ENCODE measurements at places on chromosomes 2 and 18.

- peak; percentile 83 for DNase-seq
These were observed 1.2 kb downstream of the ANKMY1 start for GRCh38 chr2:240556553-240557100.

GRCh38 chr2:40357667-40358066 is 94.2 kb downstream of the SLC8A1 start:
- DNase-seq, result no peak

DNA sequence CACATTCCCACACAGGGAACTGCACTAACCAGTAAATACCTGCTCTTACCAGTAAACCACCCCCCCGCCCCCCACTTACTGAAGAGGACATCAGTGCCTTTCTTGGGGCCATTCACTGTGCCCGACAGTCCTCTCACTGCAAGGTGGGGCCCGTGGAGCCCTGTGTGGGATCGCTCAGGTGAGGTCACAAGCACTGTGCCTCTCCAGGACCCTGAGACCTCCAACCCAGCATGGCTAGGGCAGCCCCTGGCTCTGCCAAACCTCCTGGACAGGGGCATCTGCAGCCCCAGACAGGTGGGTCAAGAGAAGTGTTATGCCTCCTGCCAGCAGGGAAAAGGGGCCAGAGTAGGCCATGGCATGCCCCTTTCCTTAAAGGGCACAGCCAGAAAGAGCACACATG is 6.7 kb upstream of the NEURL3 start:
- no peak for DNase-seq

- no peak for DNase-seq
These were observed 1169.3 kb upstream of the DDX18 start for GRCh38 chr2:116645155-116645554.

DNA sequence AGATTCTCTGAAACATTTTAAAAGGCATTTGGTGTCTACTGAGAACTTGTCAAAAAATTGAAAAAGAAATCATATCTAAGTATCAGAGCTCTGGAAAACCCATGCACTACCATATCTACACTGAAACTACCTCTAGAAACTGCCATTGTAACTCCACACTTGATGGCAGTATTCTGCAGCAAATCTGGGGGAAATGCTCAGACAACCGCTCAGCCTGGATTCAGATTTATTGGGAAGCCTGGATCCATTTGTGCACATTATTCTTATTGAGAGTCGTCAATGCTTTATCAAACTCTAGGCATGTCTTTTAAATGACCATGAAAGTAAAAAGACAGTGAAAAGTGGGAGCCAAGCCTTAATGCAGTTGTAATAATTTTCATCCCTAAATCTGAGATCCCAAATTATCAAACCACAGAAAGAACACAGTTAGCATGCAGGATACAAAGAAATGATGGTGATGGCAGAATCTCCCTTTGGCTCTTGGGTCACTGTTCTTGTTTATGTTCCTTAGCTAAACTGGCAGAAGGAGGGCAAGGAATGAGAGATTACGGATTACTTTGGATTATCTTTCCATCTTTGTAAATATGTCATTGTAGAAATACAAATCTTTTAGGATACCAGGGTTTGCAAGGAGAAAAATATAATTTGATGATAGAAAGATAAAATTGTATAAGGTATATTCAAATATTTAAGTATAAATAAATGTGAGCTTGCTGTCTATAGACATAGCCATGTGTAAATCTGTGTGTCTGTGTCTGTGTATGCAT is 512.1 kb upstream of the SYT4 start:
- DNase-seq, result no peak

- DNase-seq, result no peak
These were observed 354.1 kb downstream of the HRH4 start for GRCh38 chr18:24814521-24814920.

DNA sequence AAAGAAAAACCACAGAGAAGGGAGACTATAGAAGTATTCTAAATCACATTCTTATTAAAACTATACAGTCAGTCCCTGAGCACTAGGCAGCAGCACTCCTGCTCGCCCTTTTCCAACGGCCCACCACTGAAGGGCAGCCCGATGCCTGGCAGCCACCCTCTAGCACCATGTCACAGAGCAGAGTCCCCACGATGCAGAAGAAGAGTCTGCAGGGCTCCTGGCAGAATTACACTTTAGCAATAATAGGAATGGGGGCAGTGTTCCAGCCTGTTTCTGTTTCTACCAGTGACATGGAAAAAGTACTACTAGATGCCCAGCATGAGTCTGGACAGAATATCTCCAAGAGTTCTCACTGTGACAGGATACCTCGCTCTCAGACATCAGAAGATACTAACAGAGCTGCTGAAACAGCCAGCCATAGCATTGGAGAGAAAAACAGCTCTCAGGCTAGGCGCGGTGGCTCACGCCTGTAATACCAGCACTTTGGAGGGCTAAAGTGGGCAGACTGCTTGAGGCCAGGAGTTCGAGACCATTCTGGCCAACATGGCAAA is 87.6 kb downstream of the C2orf74 start:
- DNase-seq, result no peak

DNA sequence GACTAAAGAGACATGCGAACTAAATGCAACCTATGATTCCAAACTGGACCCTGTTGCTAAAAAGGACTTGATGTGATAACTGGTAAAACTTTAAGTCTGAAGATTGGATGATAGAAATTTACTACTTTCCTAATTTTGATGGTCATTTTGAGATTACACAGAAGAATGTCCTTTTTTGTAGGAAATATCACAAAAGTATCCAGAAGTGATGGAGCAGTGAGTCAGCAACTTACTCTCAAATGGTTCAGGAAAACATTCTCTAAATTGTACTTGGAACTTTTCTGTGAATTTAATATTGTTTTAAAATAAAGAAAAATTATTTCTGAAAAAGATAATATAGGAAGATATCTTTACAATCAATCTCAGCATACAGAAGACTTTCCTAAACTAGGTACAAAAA is 19.9 kb downstream of the MBOAT2 start:
- no peak for DNase-seq

DNA sequence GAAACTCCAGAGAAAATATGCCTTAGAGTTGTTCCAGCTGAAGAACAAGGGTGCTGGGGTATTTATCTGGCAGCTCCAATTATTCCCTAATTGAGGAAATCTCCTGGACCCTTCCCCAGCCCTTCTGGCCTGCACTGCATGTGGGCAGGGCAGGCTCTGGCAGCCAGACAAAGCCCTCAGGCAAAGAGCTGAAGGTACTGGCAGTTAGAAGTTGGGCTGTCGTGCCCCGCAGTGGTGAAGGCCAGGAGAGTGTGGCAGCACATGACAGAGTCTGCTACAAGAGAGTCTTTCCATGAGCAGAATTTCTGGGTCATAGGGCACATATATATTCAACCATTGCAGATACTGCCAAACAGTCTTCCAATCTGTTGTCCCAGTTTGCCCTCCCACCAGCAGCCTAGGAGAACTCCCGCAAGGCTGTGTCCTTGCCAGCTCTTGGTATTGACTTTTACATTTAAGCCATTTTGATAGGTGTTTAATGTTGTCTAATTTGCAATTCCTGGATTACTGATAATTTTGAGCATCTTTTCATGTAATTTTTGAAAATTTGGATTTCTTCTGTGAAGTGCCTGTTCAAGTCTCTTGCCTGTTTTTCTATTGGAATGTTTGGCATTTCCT is 26.6 kb downstream of the ONECUT2 start:
- no peak for DNase-seq

DNA sequence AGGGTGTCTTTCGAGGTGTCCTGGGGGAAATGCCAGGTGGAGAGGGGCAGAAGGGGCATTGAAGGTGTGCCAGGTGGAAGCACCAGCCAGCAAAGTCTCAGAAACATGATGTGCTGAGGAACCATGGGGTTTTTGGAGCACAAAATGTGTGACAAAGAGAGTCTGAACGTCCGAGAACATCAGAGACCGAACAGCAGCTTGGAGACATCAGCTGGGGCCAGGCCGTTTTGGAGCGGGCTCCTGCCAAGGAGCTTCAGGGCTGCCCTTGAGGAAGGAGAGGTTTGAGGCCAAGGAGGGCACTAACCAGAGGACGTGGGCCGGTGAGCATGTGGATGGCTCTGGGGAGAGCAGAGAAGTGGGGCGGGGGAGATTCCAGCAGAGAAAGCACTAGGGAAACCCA is 5.3 kb upstream of the MBP start:
- DNase-seq, result no peak

DNA sequence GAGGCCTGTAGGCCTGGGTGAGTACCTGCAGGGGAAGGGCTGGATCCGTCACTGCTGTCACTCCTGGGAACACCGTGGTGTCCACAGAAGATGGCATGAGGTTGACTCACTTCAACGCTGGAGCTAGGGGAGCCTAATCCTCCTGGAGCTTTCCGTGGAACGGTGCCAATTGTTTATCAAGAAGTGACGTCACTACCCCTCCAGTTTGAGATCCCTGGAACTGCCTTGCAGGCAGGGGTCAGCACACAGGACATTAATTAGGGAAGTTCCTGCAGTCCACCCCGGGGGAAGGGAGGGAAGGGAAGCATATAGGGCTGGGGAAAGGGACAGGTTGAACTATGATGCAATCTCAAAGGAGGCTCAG is 408.6 kb downstream of the GALR1 start:
- no peak for DNase-seq

DNA sequence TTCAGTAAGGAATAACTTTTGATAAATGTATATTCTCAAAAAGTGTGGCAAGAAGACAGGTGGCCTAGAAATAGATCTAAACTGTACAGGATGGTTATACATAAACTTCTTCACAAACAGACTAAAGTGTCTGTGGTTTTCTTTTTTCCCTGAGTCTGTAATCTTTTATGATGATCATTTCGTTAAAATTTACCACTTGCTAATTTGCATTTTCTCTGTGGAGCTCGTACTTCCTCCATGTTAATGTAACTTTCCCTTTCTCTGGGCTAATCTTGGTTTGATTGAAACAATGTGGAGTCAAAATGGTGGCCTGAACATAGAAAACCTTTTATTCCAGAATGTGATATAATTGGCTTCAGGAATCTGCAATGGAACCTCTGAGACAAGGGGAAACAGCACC is 166.2 kb downstream of the FTCDNL1 start:
- DNase-seq, result no peak

DNA sequence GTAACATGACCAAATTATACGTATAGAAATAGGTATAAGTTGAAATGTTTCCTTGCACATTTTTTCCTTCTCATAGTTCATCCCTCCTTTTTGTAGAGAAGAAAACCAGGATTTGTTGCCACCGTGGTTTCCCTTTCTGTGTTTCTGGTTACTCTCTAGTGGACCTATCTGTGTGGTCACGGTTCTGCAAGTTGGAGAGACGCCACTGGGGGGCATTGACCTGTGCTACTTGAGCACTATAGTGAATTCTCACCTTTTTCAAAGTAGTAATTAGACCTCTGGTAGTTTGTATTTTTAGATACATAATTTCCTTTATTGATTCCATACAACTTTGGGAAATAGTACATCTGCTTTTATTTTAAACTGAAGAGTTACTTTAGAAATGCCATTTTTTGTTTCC is 444.8 kb downstream of the PTPRM start:
- no peak for DNase-seq

GRCh38 chr2:52113338-52113737 is 1081.4 kb upstream of the NRXN1 start:
- no peak for DNase-seq

GRCh38 chr18:6878556-6879297 is 149.2 kb downstream of the ARHGAP28 start:
- no peak for DNase-seq

DNA sequence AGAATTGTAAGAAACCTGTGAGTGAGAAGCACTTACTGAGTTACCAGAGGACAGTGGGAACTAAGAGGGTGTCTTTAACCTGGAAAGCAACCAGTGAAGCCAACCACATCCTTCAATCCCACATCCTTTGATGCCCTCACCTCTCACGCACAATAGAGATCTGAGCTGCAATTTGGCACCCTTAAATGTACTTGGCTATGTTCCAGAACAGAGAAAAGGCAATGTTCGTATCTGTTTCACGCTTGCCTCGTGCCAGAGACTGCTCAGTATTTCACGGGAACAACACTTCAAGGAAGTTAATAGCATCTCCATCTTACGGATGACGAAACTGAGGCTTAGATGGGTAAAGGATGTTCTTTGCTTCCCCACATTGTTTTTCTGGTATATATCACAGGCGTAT is 167.4 kb downstream of the DPP10 start:
- no peak for DNase-seq

DNA sequence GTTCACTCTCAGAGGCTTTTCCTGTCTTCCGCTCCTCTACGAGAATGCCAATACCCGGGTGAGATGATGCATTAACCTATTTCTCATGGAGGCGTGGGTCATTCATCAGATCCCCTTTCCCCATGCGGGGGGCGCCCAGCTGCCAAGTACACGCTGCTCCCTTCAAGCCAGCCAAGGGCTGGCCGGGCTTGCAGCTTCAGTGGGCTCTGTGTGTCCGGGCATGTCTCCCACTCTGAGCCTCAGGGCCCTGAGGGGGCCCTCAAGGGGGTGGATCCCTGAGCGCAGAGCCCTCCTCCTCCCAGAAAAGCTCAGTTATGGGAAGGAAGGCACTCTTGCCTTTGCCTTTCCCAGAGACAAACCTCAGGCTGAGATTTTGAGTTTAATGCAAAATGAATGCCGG is 431.8 kb upstream of the MYT1L start:
- no peak for DNase-seq

GRCh38 chr2:25567406-25567805 is 106.0 kb downstream of the DTNB start:
- no peak for DNase-seq

GRCh38 chr2:62369541-62370202 is 136.3 kb downstream of the TMEM17 start:
- no peak for DNase-seq

- DNase-seq, result no peak
These were observed 89.4 kb upstream of the SLC38A11 start for GRCh38 chr2:165044505-165045303.

DNA sequence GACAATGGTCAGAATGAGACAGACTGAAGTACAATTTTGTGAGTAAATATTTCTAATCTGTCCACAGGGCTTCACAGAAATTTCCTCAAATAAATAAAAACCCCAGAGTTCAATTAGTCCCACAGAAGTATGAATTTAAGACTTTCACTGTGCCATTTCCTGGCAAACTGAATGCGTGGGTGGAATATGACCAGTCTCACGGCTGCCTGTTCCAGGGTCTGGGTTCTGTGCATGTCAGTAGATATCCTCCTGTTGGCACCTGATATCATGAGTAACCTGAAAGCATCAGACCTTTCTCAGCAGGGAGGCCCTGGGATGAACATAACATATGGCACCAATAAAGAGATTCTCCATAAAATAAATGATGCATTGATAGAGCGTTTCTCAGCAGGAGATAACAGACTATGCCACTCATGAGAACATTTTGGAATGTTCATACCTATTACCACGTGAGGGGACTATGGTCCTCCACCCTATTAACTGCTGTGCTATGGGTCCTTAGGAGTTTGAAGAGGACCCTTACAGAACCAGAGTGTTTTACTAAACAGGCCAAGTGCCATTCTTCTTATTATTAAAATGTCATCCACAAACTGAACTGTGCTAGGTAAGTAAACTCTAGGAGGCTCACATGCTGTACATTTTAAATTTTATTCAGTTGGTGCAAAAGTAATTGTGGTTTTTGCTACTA is 10.6 kb upstream of the MALL start:
- DNase-seq, result no peak
